ENCODE measurements at places on chromosomes 11 and 22.
A peak's percentile ranks its signal among the peaks of the same experiment; 100 is the strongest.

DNA sequence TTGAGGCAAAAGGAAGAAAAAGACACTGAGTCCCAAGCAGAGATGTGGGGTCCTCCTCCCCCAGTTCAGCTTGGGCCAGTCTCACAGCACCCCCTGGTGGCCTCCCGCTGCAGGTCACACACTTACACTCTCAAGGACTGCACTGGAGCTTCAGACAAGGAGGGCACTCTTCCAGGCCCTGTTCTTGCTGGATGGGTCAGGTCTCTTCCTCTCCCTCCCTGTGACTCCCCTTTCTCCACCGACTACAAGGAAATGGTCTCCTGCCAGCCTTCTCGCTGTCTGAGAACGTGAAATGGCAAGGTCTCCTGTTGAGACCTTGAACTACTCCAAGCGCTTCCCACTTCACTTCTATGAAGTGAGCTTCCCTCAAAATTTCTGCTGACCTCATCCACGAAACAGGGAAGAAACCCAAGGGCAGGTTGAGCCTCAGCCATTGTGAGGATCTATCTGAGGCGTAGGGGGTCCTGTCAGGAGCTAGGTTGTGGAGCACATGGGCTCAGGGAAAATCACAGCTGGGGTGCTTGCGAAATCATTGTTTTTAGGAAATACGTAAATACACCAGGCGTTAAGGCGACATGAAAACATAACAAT is 11.2 kb upstream of the IGLL1 start:
- DNase-seq, result peak; percentile 44

DNA sequence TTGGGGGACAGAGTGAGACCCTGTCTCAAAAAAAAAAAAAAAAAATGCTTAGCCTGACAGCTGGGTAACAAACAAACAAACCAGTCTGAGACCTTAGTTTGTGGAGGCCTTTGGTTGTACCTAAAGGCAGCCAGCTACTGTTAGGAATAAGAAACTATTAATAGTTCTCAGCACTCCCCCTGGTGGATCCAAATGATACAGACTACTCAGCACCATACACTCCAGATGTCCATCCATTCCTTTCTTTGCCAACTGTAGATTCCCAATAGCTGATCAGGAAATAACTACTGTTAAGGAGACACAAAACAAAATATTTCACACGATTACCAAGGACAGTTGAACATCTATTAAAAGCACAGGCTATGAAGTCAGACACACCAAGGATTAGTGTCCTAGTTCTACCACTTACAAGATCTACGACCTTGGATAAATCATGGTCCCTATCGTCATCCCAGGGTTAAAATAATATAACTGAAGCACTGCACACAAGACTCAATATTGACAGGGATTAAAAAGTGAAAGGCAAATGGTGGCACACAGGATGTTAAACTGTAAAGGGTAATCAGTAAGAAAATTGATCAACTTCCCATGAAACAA is 17.2 kb downstream of the CLDN25 start:
- peak; percentile 3 for DNase-seq

DNA sequence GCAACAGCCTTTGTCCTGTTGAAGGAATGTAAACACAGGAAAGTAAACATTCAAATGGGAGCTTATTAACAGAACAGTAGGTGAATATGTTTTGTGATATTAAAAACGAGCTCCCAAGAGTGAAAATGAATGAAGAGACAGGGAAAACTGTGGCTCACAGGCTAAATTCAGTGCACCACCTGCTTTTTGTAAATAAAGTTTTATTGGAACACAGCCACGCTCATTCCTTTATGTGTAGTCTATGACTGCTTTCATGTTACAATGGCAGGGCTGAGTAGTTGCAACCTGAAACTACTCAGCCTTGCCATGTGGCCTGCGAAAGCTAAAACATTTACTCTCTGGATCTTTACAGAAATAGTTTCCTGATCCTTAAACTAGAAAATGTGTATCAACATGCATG is 136.9 kb downstream of the MYO18B start:
- no peak for DNase-seq

GRCh38 chr11:35150454-35150853 is 11.5 kb downstream of the CD44 start:
- DNase-seq, result no peak

DNA sequence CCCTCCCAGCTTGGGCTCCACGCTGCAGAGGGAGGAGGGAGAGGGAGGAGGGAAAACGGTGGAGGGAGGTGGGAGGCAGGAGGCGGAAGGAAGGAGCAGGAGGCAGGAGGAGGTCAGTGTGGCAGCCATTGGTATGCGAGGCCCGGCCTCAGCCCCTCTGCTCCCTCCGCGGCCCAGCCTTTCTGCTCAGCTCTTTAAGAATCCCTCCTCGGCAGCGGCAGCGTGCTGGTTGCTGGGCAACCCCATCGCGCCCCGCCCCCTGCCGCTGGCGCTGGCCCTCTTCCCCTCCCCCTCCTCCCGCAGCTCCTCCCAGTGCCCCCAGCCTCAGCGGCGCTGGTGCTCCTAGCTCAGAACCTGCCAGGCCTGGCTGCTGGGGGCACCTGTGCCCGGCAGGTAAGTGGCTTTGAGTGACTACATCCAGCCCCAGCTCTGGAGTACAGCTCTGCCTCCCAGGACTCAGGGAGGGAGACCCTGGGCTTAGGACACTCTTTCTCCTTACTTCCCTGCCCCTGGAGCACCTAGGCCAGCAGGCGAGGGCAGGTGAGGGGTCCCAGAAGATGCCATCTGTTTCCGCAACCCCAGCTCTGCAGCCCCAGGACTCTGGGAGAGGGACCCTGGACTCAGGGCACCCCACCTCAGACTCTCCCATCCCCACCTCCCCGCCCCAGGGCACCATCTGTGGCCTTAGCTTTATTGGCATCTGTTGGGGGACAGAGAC is 7.2 kb upstream of the FLRT1 start:
- DNase-seq, result no peak

DNA sequence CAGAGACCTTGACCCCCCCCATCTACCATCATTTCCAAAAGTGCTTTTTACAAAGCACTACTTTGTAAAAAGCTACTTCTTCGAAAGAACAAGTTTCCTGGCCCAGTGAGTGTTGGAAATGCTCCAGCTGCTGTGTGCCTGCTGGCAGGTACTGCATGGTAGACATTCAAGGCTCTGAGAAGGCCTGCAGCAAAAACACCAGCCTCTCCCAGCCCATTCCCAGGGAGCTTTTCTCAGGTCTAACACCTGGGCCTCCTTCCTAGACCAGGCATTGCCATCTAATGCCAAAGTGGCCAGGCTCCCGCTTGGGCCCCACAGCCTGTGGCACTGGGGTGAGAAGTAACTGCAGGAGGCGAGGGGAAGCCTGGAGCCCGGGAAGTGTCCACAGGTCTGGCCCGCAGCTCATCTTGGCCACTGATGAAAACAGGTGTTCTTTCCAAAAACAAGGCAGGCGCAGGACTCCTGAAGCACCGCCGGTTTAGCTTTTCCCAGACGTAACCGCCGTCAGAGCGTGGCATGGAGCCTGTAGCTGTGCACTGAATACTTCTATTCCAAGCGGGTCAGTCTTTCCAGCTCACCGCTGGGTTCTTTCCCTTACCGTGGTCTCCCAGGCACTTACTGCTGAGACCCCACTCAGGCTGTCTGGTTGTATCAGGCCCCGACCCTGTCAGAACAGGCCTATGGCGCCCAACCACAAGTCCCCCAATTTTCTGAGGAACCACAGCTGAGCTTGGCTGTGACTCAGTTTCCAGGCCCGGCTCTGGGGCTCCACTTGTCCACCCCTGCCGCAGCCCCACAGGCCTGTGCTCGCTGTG is 1.2 kb upstream of the TCIRG1 start:
- DNase-seq, result no peak

- DNase-seq, result no peak
These were observed 8.8 kb downstream of the SSTR3 start for GRCh38 chr22:37203354-37204044.

DNA sequence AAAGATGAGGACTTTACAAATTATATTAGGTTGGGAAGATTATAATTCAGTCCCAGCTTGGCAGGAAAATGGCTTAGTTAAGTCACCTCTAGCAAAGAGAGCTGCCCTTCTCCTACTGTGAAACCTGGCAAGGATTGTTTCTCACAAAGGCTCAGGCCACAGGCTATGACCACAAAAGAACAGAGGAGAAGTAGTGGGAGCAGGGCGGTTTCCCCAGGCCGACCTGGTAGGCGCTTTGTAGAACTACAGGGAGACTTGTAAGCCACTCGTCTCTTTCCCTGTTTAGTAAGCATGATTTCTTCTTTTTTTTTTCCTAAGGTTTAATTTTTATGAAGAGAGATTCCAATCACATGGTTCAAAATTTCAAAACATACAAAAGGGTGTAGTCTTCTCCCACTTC is 4.6 kb downstream of the SNAP29 start:
- DNase-seq, result no peak

DNA sequence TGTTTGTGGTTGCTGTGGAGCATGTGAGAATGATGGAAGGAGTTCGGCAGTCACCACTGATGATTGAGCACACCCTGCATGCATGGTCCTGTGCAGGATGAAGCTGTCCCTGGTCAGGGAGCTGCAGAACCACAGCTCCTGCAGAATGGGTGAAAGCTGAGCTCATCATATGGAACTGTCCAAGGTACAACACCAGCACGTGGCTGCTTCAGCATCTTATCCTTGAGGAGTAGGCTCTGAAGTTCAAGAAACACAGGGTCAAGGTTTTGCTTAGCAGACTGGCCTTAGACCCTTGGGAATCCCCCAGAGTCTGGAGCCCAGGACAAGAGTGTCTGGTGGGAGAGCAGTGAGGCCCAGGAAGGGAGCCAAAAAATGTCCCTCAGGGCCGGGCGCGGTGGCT is 182.4 kb upstream of the LARGE1 start:
- no peak for DNase-seq

GRCh38 chr11:107769189-107769588 is 57.3 kb upstream of the SLN start:
- no peak for DNase-seq

DNA sequence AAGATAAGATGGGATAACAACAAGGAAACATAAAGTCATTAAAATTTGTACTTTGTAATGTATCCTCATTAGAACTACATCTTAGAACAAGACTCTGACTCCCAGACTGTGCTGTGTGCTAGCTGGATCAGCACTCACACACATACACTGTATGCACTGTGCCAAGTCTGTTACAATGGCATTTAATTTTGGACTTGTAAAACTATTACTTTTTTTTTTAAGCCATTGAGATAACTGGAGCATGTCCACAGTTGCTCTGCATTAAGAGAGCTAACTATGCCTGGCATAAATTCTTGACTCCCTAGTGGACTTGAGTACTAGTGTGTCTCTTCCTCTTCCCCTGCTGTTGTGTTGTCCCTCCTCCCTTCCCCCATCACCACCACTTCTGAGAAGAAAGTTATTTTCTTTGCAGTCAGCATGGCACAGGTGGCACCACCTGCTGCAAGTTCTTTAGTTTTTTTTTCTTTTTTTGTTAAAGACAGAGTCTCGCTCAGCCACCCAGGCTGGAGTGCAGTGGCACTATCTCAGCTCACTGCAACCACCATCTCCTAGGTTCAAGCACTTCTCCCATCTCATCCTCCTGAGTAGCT is 268.6 kb downstream of the TMEM135 start:
- no peak for DNase-seq

GRCh38 chr11:3015796-3016195 is 23.7 kb upstream of the NAP1L4 start:
- no peak for DNase-seq

- DNase-seq, result peak; percentile 43
These were observed 23.9 kb upstream of the SCGB1A1 start for GRCh38 chr11:62394825-62395538.

DNA sequence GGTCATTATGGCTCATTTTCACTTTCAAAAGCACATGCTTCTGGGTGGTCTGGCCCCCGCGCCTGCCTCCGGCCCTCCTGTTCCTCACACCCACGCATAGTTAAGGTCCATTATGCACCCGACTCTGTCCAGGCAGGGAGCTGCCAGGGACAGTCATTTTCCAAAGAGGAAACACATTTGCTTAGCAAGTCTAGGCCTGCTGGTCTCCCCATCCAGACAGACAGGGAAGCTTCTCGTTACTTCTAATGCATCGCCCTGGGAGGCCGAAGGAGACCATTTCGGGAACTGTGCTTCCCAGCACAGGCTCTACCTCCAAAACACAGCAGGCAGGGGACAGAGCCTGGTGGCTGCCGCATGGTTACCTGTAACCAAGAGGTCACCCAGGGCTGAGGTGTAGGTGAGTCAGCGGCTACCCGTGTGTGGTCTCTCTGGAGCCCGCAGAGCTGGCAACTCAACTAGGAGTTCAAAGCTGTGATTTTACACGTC is 87.1 kb upstream of the SHANK2 start:
- no peak for DNase-seq

- DNase-seq, result no peak
These were observed 67.9 kb downstream of the PIWIL4 start for GRCh38 chr11:94635072-94635471.

GRCh38 chr22:48037618-48038017 is 1275.2 kb downstream of the TBC1D22A start:
- no peak for DNase-seq
